ENCODE measurements at places on chromosomes 4 and X. TPM values are rescaled to one million over a fixed set of nuclear protein-coding genes. Genes with fewer than 3 reads are reported as not detected.

The DGAT2L6 gene
- not detected for total RNA-seq

The LEF1 gene
- 4.3 TPM for total RNA-seq

The NHS gene
- total RNA-seq = 2.7 TPM

The RAB9B gene
- 0.59 TPM for total RNA-seq

The KIAA1210 gene
- total RNA-seq = not detected

The DAPP1 gene
- 15.1 TPM for total RNA-seq

The ETDA gene
- total RNA-seq = not detected

DNA sequence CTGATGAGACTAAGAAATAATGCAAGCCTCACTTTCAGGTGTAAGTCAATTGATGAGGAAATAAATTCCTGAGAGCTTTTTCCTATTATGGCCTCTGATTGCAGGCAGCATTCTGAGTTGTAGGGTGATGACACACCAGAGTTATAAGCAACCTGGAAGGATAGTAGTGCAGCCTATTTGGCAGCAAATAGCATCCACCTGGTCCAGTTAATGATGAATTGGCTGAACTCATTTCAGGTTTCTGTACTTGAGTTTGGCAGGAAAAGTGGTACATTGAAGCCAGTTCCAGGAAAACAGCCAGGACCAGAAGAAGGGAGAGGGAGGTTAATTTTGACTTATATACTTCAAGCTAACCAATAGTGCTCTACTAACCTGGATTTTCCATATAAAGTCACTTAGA, 316.8 kb downstream of the NAF1 start:
- H3K27me3 ChIP-seq = no peaks in the 10 kb centered on the region
- DNase-seq = no peak
- no peaks in the 10 kb centered on the region for H3K36me3 ChIP-seq
- H3K27ac ChIP-seq = no peak overlapping the region

DNA sequence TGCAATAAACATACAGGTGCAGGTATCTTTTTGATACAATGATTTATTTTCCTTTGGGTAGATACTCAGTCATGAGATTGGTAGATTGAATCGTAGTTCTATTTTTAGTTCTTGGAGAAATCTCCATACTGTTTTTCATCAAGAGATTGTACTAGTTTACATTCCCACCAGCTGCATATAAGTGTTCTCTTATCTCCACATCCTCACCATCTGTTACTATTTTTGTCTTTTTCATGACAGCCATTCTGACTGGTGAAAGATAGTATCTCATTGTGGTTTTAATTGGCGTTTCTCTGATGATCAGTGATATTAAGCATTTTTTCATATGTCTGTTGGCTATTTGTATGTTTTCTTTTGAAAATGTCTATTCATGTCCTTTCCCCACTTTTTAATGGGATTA, 202.2 kb downstream of the RAPGEF2 start:
- H3K4me1 ChIP-seq = no peaks in the 10 kb centered on the region
- H3K4me3 ChIP-seq = no peak overlapping the region
- H3K27ac ChIP-seq = no peak overlapping the region

DNA sequence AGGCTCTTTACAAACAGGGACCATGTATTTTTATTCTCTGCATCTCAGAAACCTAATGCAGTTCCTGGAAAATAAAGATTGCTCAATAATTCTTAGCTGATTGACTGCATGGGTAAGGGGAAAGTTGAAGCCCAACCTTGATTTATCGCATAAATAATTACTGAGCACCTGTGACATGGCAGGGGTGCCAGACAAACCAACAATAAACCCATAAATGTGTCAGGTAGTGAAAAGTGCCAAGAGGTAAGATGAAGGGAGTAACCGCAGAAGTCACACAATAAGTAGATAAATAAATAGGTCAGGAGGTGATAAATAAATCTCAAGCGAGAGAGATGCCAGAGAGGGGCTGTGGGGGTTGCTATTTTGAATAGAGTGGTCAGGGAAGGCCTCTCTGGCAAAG, 20.1 kb upstream of the AP1S2 start:
- no peaks in the 10 kb centered on the region for H3K27me3 ChIP-seq
- no peak overlapping the region for H3K4me3 ChIP-seq
- H3K27ac ChIP-seq = no peak overlapping the region
- H3K4me1 ChIP-seq = no peaks in the 10 kb centered on the region
- no peaks in the 10 kb centered on the region for H3K36me3 ChIP-seq
- no peak for DNase-seq

- no peak for DNase-seq
- no peaks in the 10 kb centered on the region for H3K4me1 ChIP-seq
- H3K27ac ChIP-seq = no peak overlapping the region
- H3K27me3 ChIP-seq = no peaks in the 10 kb centered on the region
Observed at GRCh38 chrX:6667048-6667768, 132.3 kb upstream of the VCX3A start.

GRCh38 chr4:120777459-120777858, 145.1 kb downstream of the PRDM5 start:
- H3K4me3 ChIP-seq = no peak overlapping the region
- no peak overlapping the region for H3K27ac ChIP-seq
- no peaks in the 10 kb centered on the region for H3K36me3 ChIP-seq
- no peaks in the 10 kb centered on the region for H3K27me3 ChIP-seq
- no peaks in the 10 kb centered on the region for H3K4me1 ChIP-seq
- DNase-seq = no peak

DNA sequence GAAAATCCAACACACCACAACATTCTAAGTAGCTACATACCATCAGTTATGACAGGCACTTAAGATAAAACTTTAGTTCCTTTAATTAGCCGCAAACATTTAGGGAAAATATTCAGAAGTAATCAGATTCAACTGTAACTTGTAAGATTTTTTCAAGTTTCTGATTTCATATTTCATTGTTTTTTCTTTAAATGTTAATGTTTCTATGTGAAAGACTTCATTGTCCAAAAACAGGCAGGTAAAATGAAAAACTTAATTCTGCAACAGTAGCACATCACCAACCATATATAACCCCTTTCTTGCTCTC, 11.6 kb upstream of the ODAM start:
- H3K4me3 ChIP-seq = no peak overlapping the region
- no peaks in the 10 kb centered on the region for H3K27me3 ChIP-seq
- no peaks in the 10 kb centered on the region for H3K4me1 ChIP-seq

DNA sequence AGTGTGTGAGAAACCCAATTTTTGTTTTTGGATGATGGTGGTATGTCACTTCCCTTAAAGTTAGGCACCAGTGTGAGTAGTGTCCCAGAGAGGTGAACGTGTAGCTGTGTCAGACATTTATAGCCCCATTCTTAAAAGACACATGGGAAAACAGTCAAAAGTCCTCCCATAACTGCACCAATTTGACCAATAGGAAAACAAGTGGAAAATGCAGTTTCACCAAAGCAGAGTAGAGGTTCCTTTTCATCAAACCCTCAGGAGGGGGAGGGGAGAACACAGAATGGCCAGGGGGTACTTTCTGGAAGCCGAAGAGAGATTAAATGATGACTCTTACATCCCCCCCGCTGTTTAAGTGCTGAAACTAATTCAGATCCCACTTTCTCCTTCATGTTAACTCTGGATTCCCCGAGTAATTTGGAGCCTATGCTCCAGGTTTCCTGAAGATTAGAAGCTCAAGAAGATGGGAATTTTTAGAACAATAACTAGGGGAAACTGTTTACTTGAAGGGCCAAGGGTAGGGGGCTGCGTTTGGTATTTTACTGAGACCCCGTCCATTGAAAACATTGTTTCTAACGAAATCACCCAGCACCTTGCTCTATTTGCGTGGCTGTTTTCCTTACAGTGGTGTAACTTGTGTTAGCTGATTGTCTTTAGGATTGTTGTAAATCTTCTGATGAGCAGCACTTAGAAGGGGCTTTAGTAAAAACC, 2.1 kb upstream of the LEF1 start:
- no peak for DNase-seq
- H3K27ac ChIP-seq = no peak overlapping the region
- no peaks in the 10 kb centered on the region for H3K36me3 ChIP-seq
- peaks cover 48% of the 10 kb centered on the region for H3K4me1 ChIP-seq

DNA sequence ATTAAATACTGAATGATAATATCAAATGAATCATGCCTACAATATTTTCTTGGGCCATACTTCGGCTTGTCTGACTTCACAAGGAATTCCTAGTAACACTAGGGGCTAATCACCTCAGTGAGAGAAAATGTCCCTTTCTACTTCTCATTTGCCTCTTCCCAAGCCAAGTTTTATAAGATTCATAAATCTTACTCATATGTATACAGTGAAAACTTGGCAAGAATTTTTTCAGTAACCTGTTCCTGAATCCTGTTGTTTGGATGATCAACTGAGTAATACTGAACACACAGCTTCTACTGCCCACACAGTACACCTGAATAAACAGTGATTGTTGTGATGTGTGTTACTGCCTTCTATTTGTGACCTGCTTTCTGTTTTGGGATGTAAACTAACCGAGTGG, 16.5 kb downstream of the TMPRSS11E start:
- H3K27ac ChIP-seq = no peak overlapping the region
- no peaks in the 10 kb centered on the region for H3K36me3 ChIP-seq
- H3K4me3 ChIP-seq = no peak overlapping the region
- DNase-seq = no peak
- H3K4me1 ChIP-seq = no peaks in the 10 kb centered on the region
- H3K27me3 ChIP-seq = no peaks in the 10 kb centered on the region

DNA sequence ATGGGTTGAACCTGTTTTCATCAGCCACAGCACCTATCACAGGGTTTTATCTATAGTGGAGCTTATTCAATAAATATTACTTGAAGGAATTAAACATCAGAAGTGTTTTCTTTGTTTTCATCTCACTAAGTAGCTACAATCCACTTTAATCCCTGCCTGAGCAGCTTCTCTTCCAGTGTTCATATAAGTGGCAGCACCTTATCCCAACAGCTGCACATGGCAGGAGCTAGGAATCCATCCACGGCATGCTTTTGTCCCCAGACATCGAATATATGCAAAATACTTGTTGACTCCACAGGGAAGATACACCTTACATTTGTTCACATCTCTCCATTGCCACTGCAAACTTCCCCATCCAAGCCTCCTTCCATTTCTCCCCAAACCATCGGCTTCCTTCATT, 549.8 kb upstream of the FAM241A start:
- H3K27ac ChIP-seq = no peak overlapping the region
- H3K36me3 ChIP-seq = no peaks in the 10 kb centered on the region
- no peak for DNase-seq
- H3K4me3 ChIP-seq = no peak overlapping the region
- no peaks in the 10 kb centered on the region for H3K4me1 ChIP-seq
- H3K27me3 ChIP-seq = no peaks in the 10 kb centered on the region

DNA sequence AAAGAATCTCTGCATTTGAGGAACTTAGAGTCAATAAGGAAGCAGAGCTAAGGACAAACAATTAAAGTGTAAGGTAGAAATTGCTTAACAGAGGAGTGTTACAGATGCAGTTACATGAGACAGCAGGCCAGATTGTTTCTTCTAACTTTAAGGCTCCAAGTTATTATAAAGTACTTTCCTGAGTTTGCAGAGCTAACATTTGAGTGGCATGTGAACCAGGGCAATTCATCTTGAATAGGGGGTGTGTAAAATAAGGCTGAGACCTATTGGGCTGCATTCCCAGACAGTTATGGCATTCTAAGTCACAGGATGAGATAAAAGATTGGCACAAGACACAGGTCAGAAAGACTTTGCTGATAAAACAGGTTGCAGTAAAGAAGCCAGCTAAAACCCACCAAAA, 7.6 kb upstream of the LNX1 start:
- H3K4me1 ChIP-seq = no peaks in the 10 kb centered on the region
- H3K4me3 ChIP-seq = no peak overlapping the region
- no peaks in the 10 kb centered on the region for H3K27me3 ChIP-seq
- H3K36me3 ChIP-seq = no peaks in the 10 kb centered on the region
- no peak overlapping the region for H3K27ac ChIP-seq
- DNase-seq = no peak

GRCh38 chr4:993111-994029, at the start of gene SLC26A1:
Gene SLC26A1 (minus strand): TSS chr4:993404. CDS start chr4:991703, 1,701 bp downstream.
- no peak for DNase-seq
- H3K36me3 ChIP-seq = no peaks in the 10 kb centered on the region
- peaks cover 18% of the 10 kb centered on the region for H3K27me3 ChIP-seq
- H3K4me3 ChIP-seq = peak within 1 kb of the TSS; percentile 24
- peak within 1 kb of the TSS; percentile 72 for H3K27ac ChIP-seq

GRCh38 chrX:49264460-49264859, at the start of gene FOXP3:
Gene FOXP3 (minus strand): TSS chrX:49264710. CDS start chrX:49258505, 6,205 bp downstream.
- no peak within 1 kb of the TSS for H3K4me3 ChIP-seq
- no peaks in the 10 kb centered on the region for H3K27me3 ChIP-seq
- H3K27ac ChIP-seq = no peak within 1 kb of the TSS
- no peak for DNase-seq

Data from lower lobe of right lung (tissue), 2 donors.